Cerebellar cortex (tissue), 1 donor: ENCODE measurements at places on chromosomes 5 and 9.

- DNase-seq = no peak
These were observed 25.0 kb downstream of the CCDC152 start for GRCh38 chr5:42781584-42781983.

DNA sequence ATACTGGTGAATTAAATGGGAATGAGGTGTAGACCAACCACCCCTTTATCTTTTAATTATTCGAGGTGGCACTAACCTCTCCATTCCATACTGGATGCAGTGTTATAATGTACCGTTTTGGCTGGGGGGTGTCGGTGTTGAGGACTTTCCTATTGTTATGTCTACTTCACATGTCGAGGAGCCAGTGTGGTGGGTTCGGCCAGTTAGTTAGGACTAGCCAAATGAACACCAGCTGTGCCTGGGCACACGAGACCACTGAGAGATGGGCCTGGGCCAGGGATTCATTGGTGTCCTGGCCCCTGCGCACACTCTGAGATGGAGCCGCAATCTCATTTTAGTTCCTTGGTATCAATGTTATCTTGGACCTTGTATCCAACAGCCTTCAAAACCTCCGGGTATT is 186.2 kb downstream of the CACNA1B start:
- no peak for DNase-seq

- DNase-seq = peak; percentile 23
These were observed 73.1 kb downstream of the FEM1C start for GRCh38 chr5:115471345-115472063.

GRCh38 chr5:9667906-9668305 is 37.8 kb upstream of the TAS2R1 start:
- DNase-seq = no peak

DNA sequence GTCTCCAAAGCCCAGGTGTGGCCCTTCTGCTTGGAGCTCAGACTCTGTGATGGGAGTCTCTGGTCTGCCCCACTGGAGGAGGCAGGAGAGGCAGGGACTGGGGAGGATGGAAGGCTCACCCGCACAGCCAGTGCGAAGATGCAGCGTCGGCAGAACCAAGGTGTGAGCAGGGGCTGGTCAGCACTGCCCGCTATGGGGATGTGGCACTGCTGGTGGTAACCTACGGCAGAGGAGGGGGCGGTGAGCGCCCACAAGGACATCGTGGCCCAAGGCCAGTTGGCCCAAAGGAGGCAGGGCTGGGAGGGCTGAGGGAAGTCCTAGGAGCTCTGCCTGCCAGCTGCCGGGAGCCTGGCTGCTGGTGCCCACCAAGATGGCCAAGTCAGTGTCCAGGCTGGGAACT is 7.3 kb downstream of the PHF19 start:
- no peak for DNase-seq

DNA sequence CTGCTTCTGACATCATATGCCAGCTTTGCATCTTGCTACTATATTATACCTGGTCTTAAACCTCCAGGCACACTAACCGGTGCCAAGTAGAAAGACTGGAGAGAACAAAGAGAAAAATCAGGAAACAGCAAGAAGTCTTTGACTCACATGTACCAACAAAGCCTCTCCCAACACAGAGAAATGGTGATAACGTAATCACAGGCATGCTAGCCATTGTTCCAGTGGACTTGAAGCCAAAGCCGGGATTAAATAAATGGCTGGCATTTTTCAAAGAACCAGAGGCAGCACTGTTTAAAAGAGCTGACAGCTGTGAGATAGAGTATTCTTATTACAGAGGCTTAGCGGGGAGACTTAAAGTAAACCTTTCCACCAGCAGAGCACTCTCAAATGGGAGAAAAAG is 148.4 kb upstream of the NFIL3 start:
- DNase-seq = no peak

GRCh38 chr5:20359377-20359776 is 371.4 kb upstream of the CDH18 start:
- no peak for DNase-seq

DNA sequence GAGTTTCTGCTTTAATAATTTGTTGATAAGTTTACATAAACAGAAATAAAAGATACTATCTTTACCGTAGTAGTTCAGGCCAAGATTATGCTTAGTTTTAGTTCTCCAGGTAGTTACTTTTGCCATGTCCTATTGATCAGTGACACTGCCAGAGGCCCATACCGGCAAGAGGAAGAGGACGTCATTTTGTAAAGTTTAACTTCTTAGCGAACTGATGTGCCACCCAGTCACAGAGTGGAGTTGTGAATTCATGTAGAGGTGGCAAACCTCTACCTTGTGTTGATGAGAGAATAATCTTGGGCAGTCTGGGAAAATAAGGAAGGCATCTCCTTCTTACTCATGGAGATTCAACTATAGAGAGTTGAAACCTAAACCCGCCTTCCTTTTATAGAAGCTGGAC is 21.8 kb downstream of the RGMB start:
- DNase-seq = no peak

- DNase-seq = no peak
These were observed 72.0 kb upstream of the RAI14 start for GRCh38 chr5:34584165-34584564.

GRCh38 chr9:35274993-35275392 is 113.2 kb downstream of the UNC13B start:
- DNase-seq = no peak

- no peak for DNase-seq
These were observed 446.4 kb upstream of the KLF4 start for GRCh38 chr9:107935931-107936330.

DNA sequence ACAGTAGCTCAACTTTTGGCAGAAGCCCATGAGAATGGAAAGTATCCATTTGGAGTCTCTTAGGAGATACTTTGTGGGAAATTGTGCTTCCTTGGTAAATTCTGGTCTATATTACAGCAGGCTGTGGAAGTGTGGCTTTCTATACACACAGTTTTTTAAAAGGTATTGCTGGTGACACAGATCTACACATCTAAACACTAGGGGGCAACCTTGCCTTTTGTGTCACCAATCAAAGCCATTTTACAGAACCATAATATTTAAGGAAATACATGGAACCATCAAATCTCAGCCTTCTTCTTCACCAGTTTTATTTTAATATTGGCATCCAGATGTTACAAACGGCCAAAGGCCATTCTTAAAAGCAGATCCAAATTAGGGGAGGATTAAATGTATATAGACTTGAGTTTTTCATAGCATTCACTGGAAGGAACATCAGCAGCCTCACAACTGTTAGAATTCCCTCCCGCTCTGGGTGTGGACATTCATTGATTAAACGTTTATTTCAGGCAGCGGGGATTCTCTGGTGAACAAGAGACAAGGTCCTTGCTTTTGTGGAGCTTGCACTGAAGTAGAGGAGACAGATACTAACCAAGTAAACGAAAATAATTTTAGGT is 132.4 kb upstream of the EPB41L4A start:
- DNase-seq = peak; percentile 74

DNA sequence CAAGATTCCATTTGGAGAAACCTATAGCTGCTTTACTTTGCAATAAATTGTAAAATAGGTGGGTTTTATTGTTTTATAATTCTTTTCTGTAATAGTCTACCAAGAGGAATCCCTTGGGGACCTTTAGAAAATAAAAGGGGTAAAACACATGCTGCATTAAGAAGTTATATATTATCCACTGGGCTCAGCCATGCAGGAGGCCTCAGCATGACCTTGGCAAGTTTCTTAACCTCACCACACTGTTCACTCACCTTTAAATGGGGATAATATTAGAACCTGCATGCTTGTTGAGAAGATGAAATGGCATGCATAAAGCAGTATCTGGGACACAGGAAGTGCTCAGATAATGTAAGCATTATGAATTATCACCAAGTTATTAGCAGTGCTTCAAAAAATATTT is 120.2 kb downstream of the SEMA5A start:
- DNase-seq = no peak

DNA sequence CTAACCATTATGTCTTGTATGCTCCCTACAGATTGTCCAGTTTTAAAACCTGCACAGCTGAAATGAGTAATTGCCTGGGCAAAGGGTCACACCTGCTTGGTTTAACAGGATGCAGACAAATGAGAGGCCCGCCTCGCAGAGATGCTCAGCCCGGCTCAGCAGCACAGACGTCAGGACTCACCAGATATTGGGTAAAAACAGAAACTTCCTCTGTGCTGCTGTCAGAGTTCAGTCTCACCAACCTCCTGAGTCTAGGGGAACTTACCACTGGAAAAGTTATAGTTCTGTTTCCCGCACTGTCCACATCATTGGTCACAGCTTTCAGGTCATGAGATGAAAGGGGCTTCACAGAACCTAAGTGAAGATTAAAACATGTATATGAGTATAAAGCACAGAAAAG is 152.5 kb downstream of the ESM1 start:
- no peak for DNase-seq

- no peak for DNase-seq
These were observed 212.8 kb upstream of the IRX1 start for GRCh38 chr5:3382782-3383181.

DNA sequence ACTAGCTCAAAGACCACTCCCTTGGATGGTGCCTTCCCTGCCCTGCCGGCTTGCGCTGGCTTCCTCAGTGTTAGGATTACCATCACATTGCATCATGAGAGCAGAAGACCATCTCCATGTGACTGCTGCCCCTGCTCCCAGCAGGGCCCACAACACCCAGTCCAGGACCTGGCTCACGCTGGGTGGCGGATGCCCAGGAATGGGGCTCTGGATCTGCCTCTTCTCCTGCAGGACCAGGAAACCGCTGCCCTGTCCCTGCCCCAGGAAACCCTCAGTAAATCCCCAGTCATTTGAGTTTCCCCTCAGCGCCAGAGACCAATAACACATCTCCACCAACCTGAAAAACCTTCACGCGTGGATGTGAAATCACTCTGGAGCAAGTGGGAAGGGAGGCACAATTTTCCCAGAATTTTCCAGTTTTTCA is 3.3 kb upstream of the RNF44 start:
- no peak for DNase-seq

DNA sequence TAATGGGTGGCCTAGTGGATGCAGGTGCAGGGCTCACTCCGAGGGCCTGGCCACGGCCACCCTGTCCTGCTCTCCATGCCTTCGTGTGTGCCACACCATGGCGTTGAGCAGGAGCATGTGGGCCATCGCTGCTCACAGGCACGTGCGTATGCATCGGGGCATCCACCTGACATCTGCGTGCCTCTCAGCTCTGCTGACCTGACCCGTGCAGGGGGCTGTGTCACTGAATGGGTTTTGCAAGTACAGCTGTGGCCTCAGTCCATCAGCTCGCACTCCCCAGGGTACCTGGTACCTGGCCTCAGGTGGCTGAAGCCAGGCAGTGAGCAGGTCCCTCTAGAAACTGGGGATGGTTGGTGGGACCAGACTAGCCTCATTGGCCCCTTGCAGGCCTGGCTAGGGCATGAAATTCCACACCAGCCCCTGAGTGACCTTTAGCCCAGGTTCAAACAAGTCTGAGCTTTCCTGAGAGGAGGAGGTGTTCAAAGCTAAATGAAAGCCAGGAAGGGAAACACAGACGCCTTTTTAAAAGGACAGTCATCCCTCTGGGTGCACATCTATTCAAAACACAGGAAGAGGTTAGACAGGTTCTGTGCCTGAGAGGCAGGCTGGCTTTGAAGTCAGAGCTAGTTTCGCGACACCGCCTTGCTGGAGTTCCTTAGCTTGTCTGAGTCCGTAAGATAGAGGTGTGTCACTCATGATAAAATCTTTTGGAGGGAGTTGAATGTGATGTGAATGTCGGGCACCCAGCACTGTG is 74.0 kb downstream of the MACROH2A1 start:
- DNase-seq = no peak

- peak; percentile 92 for DNase-seq
These were observed 16.2 kb downstream of the GPR21 start for GRCh38 chr9:123049589-123050222.

DNA sequence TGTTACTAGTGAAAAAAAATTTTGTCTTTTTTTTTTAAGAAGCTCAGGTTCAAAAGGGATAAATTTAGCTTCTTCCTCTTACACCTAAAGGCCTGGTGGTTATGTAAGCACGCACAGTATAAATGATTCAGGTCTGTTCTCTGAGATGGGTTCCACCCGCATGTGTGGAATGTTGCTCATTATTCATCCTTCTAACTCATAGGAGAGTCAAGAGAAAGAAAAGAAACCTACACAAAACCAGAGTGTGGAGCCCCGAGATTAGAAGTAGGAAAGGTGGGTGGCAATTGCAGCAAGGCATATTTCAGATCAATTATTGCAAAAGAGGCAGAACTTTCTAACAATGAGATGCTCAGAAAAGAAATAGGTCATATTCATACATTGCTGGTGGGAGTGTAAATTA is 13.5 kb downstream of the PLAC8L1 start:
- no peak for DNase-seq

DNA sequence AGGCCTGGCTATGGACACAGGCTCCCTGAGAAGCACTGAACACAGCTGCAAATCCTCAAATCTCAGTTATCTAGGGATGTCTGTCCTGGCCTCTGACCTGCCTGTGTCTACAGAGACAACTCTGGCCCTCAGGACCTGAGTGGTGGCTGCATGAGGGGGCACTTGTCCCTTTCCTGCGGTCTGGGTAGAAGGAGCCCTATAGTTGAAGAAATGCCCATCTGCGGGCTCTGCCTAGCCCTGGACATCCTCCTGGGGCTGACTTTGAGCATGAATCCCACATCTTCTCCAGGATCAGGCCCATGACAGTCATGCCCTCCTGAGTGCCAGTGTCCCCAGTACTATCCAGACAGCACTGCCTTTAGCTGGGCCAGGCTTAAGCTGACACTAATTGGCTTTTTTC is 10.0 kb downstream of the DNAJB5 start:
- no peak for DNase-seq

- peak; percentile 10 for DNase-seq
These were observed 20.8 kb downstream of the SV2C start for GRCh38 chr5:76104027-76104426.

DNA sequence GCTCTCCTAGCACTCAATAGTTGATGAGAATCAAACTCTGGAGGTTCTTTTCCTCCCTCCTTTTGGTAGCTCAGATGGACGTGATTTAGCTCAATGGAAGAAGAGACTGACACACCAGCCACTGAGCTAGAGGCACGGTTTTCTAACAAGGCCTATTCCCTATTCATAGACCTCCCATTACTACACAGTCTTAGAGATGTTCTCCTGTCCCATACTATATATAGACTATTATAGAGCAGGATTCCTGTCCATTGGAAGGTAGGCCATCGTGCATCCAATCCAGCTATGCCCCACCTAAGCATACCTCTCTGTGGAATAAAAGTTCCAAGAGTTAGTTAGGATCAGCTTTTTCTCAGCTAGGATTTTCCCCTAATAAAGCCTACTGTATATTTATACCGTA is 30.3 kb upstream of the CTNNAL1 start:
- DNase-seq = no peak
